ENCODE measurements at places on chromosomes 3 and 15. TPM values are rescaled to one million over a fixed set of nuclear protein-coding genes. Genes with fewer than 3 reads are reported as not detected.

DNA sequence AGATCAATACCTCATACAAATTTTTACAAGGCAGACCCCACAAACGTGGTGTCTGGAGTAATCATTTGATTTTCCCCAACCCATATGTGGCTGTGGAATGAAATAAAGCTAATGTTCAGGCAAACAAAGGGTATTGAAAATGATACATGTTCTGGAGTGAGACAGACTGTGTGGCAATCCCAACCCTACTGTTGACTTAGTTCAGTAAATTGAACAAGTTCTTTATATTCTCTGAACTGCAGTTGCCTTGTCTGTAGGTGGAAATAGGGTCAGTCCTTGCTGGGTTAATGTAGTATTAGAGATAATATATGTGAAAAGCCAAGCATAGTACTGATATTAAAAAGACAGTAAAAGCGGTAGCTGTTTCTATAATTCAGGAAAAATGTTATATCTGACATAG lies 69.0 kb downstream of the GRM7 start:
- no peak for DNase-seq

GRCh38 chr3:64267721-64268604 lies 42.7 kb upstream of the PRICKLE2 start:
- peak; percentile 81 for DNase-seq

- DNase-seq, result no peak
These were observed 23.7 kb upstream of the TICRR start for GRCh38 chr15:89551550-89551949.

The PAQR5 gene
- 2.5 TPM for total RNA-seq

The GPR87 gene
- 34.1 TPM for total RNA-seq

The ACP3 gene
- 71.7 TPM for total RNA-seq

Data from suprapubic skin (tissue), 4 donors.